ENCODE measurements at places on chromosomes 7 and 10.

DNA sequence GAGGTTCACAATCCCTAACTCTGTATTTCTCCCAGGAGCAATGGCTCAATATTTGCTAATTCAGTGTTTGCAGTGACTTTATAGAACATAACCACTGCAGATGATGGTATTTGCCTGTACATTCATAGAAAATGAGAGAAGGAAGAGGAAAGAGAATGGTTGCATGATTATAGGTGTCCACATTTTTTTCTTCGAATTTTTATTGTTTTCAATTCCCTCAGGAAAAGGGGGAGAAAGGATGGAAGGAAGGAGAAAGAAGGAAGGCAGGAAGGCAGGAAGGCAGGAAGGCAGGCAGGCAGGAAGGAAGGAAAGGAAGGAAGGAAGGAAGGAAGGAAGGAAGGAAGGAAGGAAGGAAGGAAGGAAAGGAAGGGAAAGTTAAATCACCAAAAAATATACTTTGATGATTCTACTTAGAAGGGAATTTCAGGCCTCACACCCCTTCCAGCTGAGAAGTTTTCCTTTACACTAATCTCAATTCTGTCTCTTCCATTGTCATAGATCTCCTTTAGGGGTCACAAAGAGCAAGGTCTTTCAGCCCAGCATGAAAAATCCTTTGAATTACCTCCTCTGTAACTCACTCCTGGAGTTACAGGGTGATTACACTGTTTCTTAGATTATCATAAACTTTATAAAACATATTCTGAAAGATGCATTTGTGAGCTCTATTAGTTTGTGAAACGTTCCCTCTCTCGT lies 118.8 kb upstream of the INHBA start:
- no peak for DNase-seq

GRCh38 chr10:112859793-112860192 lies 90.3 kb upstream of the TCF7L2 start:
- DNase-seq = no peak

DNA sequence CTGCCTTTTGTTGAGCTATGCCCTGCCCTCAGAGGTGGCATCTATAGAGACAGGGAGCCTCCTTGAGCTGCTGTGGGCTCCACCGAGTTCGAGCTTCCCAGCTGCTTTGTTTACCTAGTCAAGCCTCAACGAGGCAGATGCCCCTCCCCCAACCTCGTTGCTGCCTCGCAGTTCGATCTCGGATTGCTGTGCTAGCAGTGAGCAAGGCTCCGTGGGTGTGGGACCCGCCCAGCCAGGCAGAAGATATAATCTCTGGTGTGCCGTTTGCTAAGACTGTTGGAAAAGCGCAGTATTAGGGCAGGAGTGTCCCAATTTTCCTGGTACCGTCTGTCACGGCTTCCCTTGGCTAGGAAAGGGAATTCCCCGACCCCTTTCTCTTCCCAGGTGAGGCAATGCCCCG lies 88.4 kb upstream of the CDK6 start:
- no peak for DNase-seq

GRCh38 chr10:118669835-118670234 lies 74.4 kb upstream of the PRLHR start:
- no peak for DNase-seq

DNA sequence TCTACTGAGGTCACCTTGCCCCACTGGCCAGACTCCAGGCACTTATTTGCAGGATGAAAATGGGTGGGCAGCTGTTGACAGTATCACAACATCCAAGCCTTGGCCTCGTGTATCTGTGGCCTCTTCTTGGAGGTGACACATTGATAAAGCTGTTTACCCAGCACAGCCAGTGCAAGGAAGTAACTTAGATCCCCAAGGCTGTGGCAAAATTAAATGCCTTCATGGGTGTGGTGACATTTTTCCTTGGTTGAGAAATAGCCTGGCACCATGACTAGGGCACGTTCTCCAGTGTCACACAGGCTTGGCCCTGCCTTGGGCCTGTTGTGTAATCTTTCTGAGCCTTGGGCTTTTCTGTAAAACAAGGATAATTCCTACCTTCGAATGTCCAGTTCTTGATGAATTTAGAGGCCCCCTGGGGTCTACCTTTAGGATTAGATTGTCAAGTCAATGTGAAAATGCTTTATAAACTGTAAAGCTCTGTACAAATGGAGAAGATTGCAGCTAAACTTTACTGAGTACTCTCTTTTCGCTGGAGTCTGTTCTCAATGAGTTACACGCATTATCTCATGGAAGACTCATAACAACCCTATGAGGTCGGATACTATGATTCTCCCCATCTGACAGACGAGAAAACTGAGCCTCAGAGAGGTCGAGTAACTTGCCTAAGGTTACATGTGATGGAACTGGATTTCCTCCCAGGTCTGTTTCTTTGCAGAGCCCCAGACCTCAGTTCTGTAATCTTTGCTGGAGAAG lies 46.7 kb upstream of the LOXL4 start:
- no peak for DNase-seq

DNA sequence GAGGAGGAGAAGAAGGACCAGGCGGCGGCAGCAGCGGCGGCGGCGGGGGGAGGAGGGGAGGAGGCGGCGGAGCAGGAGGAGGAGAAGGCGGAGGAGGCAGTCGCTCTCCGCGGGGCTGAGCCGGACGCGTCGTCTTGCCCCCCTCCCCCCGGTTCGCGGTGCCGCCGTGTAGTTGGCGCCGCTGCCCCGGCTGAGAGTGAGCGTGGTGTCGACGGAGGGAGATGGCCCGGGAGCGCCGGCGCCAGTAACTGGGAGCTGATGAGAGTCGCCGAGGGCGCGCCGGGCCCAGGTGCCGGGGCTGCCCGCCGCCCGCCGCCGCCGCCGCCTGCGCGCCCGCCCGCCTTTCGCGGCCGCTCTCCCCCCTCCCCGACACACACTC lies 257 bp downstream of the WAC start:
- no peak for DNase-seq

- DNase-seq = no peak
Observed at GRCh38 chr10:131925011-131925649, 24.3 kb downstream of the PPP2R2D start.
